ENCODE measurements at places on chromosomes 2 and 18.

GRCh38 chr18:57364460-57364859 lies 12.1 kb downstream of the ST8SIA3 start:
- ATAC-seq: no peak

GRCh38 chr2:120338015-120338414 lies 7.9 kb upstream of the INHBB start:
- no peak for ATAC-seq

DNA sequence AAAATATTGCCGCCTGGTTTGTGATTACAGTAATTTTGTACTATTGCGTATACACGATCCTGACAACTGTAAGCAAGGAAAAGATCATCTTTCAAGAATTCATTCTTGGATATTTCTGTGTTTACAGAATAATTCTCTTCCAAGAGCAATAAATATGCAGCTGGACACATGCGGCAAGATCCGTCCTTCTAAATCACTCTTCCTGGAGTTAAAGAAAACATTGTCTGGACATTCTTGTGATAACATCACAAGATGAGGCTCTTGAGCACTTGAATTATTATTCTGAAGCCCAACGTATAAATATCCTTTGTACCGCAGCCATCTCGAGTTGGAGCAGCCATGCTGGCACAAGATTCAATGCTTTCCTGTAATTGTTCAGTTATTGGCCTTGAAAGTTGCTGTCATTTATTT lies 9.9 kb downstream of the FHL2 start:
- peak; percentile 81 for ATAC-seq

- ATAC-seq: peak; percentile 87
Measured at GRCh38 chr2:84741182-84741822, 139.6 kb downstream of the TRABD2A start.

GRCh38 chr2:78592491-78592890 lies 433.0 kb upstream of the REG3G start:
- no peak for ATAC-seq

DNA sequence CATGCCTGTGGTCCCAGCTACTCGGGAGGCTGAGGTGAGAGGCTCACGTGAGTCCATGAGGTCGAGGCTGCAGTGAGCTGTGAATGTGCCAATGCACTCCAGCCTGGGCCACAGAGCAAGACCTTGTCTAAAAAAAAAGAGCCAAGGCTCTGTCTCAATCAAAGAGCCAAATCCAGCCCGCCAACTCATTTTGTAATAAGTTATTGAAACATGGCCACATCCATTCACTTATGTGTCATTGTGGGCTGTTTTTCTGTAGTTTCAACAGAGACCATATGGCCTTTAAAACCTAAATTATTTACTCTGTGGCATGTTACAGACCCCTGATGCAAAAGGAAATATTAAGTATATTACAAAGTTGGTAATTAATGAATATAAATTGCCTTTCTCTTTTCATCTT lies 60.8 kb downstream of the GPR39 start:
- peak; percentile 17 for ATAC-seq

GRCh38 chr2:105236060-105236424 lies 5.5 kb upstream of the GPR45 start:
- no peak for ATAC-seq

GRCh38 chr2:122179492-122180165 lies 424.2 kb downstream of the TSN start:
- no peak for ATAC-seq

DNA sequence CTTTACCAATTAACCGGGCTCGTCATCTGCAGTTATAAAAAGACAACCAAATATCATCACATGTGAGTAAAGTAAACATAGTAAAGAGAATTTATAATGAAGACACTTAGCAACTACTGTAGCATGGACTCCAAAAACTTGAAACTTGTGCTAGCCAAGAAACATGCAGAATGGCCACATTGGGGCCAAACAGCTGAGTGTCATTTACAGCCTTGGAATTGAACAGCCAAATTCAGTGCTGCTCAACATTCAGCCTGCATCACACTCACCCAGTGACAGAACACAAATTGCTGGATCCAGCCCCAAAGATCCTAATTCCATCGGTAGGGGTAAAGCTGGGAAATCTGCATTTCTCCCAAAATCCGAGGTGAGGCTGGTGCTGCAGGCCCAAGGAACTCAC lies 224.8 kb upstream of the GYPC start:
- ATAC-seq: no peak

DNA sequence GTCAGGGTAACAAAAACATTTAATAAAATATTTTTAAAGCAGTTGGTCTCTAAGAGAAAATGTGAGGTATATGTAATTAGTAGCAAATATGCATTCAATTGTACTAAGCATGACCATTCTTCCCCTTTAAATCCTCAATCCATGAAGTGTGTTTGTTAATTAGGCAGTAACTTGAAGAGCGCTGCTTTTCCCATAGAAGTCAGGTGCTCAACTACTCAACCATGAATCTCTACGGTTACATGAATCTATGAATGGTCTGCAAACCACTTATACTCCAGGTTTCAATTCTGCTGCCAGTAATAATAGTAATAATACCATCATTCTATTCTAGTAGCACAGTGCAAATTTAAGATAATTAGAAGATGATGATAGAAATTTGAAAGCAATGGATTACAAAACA lies 55.8 kb downstream of the SLC8A1 start:
- ATAC-seq: no peak

DNA sequence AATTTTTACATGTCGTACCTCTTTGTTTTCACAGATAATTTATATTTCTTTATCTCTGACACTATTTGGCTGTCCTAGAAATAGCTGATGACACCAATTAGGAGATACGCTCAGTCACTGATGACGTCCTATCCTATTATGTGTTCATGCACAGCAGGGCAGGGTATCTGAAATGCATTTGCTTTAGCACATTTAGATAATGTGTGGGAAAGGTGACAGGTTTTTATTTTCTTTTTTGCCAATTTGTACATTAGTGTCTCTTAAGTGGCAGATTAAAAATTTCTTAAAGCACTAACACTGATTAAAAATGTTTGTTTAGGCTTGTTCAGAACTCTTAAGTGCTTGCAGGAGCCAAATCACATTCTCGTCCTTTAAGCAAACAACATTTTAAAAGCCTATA lies 39.7 kb downstream of the CDC42EP3 start:
- no peak for ATAC-seq

DNA sequence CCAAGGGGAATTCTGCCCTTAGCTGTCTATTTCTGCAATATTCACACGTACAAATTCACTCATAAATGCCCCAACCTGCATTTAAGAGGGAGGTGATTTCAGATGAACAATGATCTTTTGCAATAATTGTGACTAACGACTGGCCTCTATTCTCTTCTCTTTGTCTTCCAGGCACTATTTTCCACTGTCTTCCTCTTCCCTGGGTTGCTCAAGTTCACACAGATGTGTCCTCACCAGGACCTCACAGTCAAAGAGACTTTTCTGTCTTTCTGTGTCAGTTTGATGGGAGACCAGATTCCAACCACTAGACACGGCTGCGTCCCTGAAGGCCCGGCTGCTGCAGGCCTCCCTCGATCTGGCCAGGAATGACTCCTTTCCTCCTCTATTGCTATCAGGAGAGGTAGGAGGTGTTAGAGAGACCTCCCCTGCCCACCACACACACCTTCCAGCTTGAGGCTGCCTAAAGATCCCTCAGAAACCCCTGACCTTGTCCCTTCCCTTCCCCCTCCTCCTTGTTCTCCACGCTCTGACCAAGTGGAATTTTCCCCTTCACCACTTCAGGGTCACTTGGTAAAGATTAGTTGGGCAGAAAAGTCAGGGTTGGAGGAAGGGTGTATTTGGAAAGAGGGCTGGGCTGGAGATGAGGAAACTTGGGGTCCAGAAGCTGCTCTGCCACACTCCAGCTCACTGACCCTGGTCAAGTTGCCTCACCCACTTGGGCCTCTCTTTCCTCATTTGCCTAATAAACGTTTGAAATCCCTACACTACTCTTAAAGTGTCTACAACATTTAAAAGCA lies 109.2 kb upstream of the COPS8 start:
- no peak for ATAC-seq

GRCh38 chr18:47944972-47945852 lies 14.8 kb upstream of the SMAD2 start:
- ATAC-seq: no peak

DNA sequence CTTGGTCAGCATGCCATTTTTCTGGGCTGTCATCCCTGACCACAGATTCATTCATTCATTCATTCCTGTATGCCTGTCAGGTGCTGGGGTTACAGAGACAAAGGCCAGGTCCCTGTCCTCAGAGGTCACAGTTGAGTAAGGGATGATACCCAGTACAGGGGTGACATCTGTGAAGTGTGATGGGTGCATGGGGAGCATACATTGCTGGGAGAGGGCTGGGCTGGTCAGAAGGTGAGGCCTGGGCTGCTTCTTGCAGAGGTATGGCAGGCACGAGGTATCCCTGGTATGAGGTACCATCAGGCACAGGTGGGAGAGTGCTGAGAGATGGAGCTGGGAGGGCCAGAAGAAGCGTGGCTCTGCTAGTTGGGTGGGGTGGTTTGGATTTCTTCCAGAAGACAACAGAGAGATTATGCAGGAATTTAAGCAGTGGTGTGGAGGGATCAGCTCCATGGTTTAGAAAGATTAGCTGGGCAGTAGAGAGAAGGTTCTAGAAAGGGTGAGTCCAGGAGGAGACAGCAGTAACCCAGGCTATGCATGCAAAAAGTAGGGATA lies 181.9 kb upstream of the HAAO start:
- ATAC-seq: no peak

DNA sequence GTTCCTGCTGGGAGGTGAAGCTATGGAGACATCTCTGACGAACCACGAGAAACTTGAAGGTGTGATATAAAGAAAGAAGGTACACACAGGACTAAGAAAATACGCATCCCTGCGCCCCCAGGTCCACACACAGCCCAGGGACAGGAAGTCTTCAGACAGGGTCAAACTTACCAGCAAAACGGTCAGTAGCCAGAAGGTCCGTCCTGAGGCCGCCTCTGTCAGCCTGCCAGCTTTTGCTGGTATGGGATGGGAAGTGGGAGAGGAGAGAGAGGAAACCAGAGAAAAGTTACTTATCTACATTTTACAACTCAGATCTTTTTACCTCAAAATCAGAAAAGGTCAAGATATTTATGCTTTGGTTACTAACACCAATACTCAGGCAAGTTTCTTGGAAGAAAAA lies 47.2 kb downstream of the HDLBP start:
- no peak for ATAC-seq

- ATAC-seq: peak; percentile 7
Measured at GRCh38 chr2:24359129-24360049, 947 bp downstream of the ITSN2 start.

GRCh38 chr2:225600444-225600843 lies 200.9 kb downstream of the NYAP2 start:
- no peak for ATAC-seq

DNA sequence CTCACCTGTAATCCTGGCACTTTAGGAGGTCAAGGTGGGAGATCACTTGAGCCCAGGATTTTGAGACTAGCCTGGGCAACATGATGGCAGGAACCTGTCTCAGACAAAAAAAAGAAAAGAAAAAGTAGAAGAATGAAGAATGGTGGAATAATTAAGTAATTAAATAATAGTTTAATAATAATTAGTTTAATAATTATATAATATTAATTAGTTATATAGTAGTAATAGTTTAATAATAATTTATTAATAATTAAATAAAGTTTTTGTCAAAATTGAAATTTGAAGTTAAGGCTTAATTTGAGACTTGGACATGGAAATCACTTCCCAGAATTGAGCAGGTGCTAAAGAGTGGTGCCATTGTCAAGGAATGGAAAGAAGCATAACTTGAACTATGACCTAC lies 52.2 kb upstream of the ABCA12 start:
- ATAC-seq: no peak

DNA sequence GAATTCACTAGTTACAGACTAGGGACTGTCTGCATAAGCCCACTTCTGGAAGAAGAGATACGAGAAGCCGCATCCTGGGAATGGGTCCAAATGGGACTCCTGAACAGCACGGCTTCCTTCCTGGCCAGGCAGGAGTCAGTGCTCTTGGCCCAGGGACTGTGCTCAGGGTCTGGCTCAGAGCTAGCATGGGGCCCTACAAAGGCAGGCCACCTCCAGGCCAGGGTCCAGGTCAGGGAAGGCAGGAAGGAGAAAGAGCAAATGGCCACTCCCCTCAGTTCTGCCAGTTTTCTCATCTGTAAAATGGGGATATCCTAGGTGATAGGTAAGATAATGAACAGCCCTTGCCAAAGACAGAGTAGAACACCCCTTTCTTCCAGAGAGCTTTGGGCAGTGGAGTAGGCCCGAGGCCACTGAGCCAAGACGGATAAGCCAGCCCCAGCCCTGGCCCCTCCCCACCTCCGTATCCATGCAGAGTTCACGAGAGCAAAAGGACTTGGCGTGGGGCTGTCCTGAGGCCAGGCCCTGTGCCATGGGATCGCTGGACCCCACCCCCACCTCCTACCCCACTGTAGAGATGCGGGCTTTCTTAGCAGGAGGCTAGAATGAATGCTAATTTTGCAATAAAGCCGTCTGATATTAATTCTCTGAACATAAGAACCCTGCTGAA lies 190.1 kb downstream of the MGAT5 start:
- no peak for ATAC-seq

GRCh38 chr18:74203811-74204210 lies 55.5 kb downstream of the TIMM21 start:
- no peak for ATAC-seq

DNA sequence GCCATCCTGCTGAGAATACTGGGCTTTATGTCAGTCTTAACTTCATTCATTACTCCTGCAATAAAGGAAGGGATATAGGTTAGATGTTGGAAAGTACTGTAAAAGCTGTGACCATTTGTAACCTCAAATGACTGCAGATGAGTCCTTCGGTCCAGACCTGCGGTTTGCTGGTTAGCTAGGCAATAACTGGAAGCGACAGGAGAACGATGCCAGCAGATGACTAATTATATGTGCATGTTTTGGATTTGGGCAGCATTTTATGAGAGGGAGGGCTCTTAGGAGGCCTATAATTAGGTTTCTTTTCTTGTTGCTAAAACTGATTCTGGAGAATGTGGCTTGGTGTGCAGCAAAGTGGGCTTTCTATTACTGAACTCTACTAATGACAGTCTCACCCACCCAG lies 205.6 kb downstream of the TMEM182 start:
- peak; percentile 94 for ATAC-seq

GRCh38 chr2:68412127-68412819 lies 47.2 kb downstream of the PLEK start:
- no peak for ATAC-seq

DNA sequence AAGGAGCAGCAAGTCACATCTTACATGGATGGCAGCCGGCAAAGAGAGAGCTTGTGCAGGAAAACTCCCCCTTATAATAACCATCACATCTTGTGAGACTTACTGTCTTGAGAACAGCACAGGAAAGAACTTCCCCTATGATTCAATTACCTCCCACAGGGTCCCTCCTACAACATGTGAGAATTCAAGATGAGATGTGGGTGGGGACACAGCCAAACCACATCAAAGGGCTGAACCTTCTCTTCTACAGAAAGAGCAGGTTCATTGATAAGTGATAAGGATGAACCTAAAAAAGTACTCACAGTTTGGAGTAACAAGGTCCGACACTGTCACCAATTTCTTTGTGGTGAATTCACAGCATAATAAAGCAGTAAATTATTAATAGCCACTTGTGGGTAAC lies 422.2 kb upstream of the FSIP2 start:
- no peak for ATAC-seq

GRCh38 chr2:66240286-66240685 lies 194.6 kb upstream of the MEIS1 start:
- no peak for ATAC-seq

GRCh38 chr2:232795920-232796319 lies 19.6 kb upstream of the KCNJ13 start:
- ATAC-seq: no peak

- ATAC-seq: no peak
Measured at GRCh38 chr2:177281400-177282180, 17.1 kb upstream of the NFE2L2 start.
